T1000 (cell line): ENCODE measurements at places on chromosomes 2 and 18.

DNA sequence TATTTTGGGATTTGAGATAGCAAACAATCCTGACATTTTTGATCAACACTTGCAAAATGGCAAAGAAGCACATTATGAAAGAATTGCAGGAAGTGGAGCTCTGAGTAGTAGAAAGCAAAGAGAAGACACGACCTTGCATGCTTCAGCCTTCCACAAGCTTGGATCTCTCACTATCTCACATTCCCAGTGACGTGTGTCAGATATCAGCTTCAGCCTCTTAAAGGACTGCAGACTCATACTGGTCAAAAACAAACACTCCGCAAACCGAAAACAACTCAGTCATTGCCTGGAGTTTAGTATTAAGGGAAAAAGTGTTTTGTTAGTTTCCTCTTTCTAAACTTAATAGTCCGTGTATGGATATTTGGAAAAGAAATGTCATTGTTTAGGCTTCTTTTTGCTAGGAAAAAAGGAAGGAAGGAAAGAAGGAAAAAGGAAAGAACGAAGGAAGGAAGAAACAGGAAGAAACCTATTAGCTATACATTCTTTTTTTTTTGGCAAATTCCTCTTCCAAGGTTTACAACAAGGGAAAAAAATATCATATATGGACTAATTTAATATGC is 32.6 kb upstream of the SLC40A1 start:
- no peak for DNase-seq

GRCh38 chr18:60873708-60874107 is 459.5 kb upstream of the CDH20 start:
- DNase-seq: no peak

- DNase-seq: no peak
Observed at GRCh38 chr2:241351640-241352031, 4.4 kb upstream of the FARP2 start.

DNA sequence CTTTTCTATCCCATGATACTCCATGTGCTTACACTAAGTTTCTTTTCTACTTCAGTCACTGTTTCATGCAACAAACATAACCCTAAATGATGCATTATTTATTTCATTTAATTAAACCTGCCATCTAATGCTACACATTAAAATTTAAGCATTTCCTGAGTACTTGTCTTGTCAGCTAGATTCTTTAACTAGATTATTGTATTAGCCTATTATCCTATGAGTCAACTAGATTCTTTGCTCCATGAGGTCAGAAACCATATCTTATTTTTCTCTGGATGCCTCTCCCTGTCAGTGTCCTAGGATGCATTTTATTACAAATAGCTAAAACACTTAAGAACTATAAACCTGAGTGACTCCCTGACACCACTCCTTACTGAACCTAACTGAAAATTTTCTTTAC is 652.4 kb downstream of the SLC4A3 start:
- DNase-seq: no peak

DNA sequence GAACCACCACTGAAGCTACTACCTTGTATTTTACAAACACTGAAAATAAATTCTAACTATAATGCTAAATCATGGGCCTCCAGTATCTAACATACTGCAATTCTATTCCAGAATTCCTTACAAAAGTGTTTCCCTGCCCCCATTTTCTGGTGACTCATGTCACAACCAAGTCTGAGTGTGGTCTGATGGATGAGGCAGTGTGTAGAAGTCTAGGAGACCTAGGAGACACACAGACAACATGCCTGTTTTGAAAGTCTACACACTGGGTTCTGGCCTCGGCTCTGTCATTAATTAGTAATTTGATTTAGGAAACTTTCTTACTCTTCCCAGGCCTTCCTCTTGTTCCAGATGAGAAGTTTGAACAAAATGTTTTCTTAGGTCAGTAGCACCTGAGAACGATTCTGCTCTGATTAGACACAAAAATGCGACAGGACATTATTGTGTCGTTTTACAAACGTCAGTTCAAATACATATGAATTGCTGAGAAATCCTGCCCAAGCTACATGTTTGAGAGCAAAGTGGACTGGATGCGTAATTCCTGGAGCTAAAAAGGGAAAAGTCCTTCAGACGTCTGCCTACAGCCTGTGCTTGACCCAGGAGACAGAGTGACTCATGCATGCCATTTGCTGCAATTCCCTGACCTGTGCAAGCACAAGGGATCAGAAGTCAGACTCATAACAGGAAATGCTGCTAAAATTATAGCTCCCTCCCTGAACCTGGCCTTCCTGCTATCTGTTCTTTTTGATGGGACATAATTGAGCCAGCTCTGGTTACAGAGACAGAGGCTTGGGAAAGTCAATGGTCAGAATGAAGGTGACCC is 494.4 kb downstream of the SOX11 start:
- no peak for DNase-seq

DNA sequence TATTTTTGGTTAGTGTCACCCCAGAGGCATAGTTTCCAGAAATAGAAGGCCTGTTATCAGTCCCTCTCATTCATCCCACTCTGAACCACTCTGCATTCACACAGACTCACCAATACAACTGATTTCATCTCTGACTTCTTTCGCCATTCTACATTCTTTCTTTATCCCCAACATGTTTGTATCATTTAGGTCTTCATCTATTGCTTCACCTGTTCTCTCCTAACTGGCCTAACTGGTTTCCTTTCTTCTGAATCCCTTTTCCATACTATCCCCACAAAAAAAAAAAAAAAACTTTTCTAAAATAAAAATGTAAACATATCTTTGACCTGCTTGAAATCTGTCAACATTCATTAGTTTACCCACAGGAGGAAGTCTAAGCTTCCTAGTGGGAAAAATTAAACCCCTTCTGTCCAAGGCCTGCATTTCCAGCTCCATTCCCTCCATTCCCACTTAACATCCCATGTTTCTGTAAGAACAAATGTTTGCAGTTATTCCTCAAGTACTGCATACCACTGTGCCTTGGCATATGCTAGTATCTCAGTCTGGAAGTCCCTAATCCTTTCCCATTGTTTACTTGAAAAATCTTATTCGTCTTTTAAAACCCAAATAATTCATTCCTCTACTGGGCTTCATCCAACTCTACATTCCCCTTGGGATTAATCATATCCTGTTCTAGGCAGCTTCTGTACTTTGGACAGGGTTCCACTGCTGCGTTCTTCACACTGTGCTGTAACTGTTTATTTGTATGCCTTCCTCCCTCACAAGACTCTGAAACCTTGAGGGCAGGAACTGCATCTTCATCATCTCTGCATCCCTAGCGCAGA is 68.5 kb downstream of the FIGN start:
- DNase-seq: no peak

GRCh38 chr2:229873123-229873581 is 48.7 kb downstream of the TRIP12 start:
- no peak for DNase-seq

DNA sequence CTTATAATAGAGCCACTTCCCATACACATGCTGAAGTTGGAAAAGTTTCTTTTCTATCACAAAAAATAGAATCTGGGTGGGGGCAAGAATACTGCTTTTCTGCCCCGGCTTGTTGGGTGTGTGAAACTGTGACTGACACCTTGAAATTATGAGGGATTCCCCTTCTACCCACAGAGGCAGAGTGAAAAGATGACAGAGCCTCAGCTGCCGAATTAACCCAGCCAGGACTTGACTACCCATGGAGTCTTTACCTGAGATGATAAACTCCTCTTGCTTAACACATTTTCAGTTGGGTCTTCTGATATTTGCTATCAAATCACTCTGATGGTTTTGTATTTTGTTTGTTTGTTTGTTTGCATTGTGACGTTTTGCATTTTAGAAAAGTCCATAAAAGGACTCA is 66.0 kb upstream of the PMAIP1 start:
- DNase-seq: no peak

DNA sequence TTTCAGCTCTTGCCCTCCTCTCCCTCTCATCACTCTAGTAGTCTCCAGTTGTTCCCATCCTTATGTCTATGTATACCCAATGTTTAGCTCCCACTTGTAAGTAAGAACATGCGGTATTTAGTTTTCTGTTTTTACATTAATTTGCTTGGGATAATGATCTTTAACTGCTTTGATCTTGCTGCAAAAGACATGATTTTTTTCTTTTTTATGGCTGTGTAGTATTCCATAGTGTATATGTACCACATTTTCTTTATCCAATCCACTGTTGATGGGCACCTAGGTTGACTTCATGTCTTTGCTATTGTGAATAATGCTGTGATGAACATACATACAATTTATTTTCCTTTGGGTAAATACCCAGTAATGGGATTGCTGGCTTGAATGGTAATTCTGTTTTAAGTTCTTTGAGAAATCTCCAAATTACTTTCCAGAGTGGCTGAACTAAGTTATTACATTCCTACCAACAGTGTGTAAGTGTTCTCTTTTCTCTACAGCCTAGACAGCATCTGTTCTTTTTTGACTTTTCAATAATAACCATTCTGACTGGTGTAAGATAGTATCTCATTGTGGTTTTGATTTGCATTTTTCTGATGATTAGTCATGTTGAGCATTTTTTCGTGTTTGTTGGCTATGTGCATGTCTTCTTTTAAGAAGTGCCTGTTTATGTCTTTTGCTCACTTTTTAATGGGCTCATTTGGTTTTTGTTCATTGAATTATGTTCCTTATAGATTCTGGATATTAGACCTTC is 179.6 kb upstream of the SLC39A10 start:
- DNase-seq: no peak

DNA sequence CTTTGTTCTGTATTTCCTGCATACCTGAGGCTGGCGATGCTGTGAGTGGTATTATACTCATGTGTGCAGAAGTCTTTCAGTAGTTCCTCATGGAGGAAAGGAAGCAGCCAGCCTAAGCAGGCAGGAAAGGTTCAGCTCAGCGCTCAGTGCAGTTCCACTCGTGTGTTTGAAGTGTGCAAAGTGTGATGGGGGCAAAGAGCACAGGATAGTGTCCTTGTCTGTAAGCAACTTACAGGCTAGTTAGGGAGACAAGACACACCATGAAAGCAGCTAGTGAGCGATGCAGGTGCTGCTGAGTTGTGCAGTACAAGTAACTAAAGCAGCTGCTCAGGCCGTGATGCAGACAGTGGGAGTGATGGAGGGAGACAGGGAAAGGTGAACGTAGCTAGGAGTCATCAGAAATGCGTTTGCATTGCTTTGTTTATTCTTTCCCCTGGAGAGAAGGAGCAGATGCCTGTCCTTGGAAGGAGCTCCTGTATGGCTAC is 146.2 kb downstream of the LDLRAD4 start:
- no peak for DNase-seq

DNA sequence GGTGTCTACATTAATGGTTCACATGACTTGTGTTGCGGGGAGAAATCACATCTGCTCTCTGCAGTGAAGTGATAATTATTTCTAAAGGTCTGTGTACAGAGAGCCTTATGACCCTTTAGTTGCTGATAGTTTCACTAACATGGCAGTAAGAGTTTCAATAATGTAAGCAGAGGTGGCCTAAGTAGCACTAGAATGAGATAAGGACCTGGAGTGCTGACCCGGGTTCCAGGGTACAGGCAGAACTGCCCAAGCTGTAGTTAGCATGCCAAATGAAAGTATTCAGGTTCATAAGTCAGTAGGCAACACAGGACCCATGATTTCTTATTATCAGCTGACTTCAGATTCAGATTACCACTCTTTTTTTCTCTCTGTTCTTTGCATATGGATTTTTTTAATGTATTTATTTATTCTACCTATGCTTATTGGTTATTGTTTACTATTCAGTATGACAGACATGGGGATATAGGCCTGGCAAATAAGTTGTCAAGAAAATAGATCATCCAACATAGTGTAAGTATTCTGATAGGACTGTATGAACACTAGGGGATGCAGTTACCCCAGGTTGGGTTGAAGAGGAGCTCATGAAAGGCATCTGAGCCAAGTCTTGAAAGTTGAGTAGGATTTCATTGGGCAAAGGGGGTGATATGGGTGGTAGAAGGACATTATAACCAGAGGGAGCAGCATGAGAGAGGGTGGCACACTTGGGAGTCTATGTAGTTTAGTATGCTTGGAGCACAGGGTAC is 105.2 kb downstream of the CCDC85A start:
- DNase-seq: no peak

DNA sequence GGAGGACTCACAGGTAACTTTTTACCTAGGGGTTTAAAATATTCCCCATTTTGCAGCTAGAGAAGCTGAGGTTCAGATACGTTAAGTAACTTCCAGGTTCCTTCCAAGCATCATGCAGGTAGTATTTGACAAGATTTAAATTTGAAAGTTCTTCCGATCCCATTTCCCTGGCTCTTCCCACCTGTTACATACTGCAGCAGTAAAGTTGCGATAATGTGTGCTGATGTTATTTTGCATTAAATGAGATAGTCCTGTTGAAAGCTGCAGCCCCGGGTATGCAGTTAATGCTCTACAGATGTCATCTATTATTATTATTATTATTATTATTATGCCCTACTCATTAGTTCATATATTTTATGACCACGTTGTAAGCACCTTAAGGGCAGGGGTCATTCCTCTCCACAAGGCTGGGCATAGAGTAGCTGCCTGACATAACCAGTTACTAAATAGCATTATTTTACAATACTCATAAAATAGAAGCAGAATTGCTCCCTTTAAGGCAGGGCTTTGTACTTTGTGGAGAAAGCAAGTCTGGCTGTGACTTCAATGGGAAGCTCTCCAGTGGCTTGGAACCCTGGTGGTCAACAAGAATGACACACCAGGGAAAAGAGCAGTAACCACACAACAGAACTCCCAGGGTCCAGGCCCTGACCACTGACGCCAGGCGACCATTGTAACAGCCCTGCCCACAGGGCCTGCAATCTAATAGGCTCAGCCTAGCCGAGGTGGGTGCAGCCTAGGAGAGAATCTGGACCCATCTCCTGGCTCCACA is 112.0 kb upstream of the STPG4 start:
- DNase-seq: no peak

DNA sequence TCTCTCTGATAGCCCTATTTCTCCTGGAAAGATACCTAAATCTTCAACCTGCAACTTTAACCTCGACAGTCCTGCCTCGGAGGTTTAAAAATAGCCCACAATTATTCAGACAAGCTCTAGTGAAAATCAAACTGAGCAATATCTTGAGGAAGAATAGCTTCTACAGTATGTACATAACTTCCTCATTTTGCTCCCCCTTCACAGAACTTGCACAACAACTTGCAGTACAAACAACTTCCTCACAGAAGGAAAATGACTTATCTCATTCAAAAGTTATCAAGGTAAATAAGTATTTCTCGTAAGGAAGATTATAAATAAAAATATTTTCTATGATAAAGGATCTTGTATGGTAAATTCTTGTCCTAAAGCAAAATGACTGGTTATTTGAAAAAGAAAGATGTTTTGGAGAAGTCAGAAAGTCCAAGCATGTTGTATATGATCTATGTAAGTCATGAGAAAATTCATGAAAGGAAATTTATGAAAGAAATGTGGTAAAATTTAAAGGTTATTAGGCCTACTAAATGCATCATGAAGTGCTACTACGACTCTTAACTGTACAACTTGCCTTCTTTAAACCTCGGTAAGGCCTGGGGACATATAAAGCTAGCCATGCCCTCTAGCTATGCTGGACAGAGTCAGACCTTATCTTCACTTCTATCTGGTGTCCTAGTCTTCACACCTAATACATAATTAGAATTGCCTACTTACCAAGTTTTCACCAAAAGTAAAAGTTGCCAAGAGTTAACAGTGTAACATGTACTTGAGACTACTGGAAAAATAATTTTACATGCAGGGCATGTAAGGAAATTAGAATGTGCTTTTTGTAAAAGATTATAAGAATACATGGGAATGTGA is 394.5 kb downstream of the DLGAP1 start:
- DNase-seq: no peak
